Upper lobe of left lung (tissue), 6 donors: ENCODE measurements at places on chromosomes 4 and X. TPM values are rescaled to one million over a fixed set of nuclear protein-coding genes. Genes with fewer than 3 reads are reported as not detected.
A peak's percentile ranks its signal among the peaks of the same experiment; 100 is the strongest.

GYG2 gene
- total RNA-seq = 0.91 TPM

GAGE2A gene
- total RNA-seq = not detected

DNA sequence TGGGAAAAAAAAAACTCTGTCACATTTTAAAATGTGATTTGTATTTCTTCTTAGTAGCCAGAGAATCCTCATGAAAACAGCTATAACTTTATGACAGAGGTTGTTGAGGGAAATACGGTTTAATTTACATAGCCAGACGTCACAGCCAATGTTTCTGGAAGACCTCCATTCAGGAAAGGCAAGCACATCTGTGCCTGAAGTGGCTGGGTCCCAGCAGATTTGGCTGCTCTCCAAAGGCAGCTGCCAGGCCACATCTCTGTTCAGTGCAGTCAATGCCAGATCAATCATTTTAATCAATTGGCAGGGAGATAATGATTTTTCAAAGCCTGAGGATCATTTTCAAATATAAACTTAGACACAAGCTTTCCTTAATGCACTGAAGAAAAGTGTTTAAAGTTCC lies 86.5 kb upstream of the ZIC3 start:
- DNase-seq = no peak

SSX2B gene
- not detected for total RNA-seq

GRCh38 chr4:155687380-155687982 lies 20.8 kb downstream of the GUCY1A1 start:
- no peak for DNase-seq

GRCh38 chr4:72319601-72320021 lies 249.4 kb downstream of the ADAMTS3 start:
- no peak for DNase-seq

- no peak for DNase-seq
These were observed 12.9 kb upstream of the WDR1 start for GRCh38 chr4:10129196-10130177.

- no peak for DNase-seq
These were observed 320.4 kb upstream of the SLC7A11 start for GRCh38 chr4:138562544-138562991.

DNA sequence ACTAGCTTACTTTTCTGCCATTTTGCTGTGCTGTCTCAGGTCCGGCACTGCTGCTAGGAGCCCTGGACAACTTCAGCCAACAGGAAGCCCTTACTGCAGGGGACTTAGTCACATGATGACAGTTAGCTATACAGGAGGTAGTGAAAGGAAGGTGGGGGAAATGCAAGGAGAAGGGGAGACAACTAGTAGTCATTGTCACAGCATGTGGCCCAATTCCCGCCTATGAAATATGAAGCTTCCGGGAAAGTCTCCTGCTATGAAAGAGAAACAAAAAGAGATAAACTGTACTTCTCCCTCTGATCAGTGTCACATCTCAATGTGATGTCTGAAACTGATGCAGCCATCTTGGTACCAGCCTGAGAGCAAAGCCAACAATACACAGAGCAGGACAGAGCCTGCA lies 71.6 kb downstream of the AMELX start:
- no peak for DNase-seq

DNA sequence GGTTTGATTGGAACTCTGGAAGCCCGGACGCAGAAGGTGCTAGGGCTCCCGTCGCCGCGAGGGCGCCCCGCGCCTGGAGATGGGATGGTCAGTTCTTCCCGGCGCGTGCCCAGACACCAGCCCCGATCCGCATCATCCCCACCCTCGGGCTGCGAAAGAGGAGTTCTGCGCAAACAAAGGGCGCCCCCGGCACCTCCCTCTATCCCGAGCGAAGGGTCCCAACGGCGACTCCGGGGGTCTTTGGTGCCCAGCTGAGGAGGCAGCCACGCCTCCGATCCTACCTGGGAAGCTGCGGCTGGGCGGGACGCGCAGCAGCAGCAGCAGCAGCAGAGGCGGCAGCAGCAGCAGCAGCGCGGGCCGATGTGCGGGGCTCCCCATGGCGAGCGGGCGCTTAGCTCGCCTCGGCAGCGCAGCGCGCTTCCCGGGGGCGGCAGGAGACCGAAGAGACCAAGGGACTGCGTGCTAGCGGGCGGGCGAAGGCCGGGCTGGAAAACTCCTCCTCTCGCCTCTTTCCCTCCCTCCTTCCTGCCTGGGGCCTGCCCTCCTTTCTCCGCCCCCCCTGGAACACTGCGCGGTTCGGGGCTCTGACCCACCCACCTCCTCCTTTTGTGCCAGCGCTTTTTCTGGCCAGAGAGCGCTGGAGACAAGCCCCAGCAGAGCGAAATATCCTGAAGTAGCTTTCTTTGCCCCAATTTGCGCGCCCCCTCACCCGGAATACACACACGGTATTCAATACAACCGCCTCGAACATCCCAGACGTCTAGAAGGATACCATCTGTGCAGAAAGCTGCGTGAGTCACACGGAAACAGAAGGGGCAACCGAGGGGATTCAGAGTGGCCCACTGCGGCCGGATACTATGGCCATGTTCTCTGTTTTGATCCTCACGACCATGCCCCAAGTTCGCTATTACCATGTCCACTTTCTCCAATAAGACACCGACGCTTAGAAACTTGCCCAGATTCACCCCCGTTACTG lies at the start of gene SRPX:
Gene SRPX (minus strand): TSS at position 457 of the 976 bp plus-strand sequence. CDS start 79 bp downstream, at position 378.
- DNase-seq = peak; percentile 75

SSX4B gene
- not detected for total RNA-seq

- DNase-seq = no peak
These were observed at the start of gene TEX11 for GRCh38 chrX:70908541-70908940. TEX11 (minus strand) TSS chrX:70908711; CDS start chrX:70907789, 922 bp downstream.

DNA sequence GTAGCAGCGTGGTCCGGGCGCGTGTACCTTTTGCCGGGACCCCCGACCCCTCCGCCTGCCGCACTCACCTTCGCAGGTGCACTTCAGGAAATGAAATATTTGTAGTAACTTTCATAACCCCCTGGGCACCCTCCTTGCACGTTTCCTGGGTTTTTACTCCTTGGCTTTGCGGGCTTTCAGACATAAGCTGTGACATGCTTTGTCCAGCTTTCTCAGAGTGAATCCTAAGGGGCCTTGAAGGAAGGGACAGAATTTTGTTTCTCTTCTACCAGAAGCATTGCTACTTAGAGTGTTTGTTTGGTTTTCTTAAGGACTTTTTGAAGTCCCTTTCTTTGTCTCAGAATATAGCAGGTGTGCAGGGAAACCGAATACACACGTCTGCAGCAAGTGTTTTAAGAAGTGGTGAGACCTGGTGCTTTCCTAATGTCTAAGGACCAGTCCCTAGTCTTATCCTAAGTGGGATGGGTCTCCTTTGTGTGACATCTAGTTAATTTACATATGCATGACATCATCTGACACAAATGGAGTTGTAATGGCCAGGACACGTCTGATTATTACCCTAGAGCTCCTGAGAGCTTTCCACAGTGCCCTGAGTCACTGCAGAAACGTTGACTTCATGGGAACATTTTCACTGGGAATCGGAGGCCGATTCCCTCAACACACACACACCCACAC lies 1.3 kb downstream of the FAM149A start:
- DNase-seq = no peak

PCDH19 gene
- total RNA-seq = 0.27 TPM

HSD17B13 gene
- 0.30 TPM for total RNA-seq

GRCh38 chr4:41602886-41603498 lies 65.0 kb downstream of the LIMCH1 start:
- DNase-seq = no peak

GRCh38 chrX:54786967-54787366 lies 11.1 kb downstream of the ITIH6 start:
- DNase-seq = no peak

DNA sequence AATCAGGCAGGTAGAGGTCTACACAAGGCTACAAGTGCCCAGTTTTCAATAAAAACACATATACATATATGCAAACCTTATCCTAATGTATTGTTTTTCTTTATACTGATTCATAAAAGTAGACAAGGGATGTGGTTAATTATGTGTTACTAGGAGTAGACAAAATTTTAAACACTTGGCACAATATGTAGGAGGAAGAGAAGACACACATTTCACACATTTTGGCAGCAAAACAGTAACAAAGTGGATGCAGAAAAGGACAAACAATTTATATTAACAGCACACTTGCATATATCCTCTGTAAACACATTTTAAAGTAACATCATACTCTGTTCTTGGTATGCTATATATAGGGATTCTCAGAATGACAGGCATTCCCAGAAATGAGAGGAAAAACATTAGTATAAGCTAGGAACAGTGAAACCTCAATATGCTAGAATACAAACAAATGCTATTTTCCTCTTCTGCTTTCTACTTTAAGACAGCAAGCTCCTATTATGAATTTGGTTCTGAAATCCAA lies 63.8 kb downstream of the GPRIN3 start:
- no peak for DNase-seq

GRCh38 chr4:152747444-152747843 lies 32.1 kb downstream of the TIGD4 start:
- no peak for DNase-seq

DNA sequence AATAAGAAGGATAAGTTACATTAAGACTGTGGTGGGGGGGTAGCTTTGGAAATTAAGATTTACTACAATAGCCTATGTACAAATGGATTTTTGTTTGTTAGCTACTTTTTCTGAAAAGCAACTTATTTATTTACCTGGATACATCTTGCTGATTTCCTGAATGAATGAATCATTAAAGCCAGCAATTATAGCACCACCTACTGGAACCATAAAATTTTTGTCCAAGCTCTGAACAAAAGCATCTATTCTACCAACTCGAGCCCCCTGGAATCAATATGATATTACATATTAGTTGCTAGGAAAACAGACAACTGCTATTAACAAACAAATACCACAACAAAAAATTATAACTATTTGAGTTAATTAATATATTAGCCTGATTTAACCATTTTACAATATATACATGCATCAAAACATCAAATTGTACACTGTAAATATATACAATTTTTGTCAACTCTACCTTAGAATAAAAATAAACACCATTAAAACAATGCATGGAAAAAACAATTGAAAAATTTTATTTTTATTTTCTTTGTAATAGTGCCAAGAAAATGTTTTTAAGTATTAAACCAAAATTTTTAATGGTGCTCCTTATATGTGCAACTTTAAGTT lies 15.3 kb downstream of the SEPSECS start:
- DNase-seq = no peak

- DNase-seq = peak; percentile 40
These were observed 5.8 kb downstream of the SRPX2 start for GRCh38 chrX:100649550-100650356.

DNA sequence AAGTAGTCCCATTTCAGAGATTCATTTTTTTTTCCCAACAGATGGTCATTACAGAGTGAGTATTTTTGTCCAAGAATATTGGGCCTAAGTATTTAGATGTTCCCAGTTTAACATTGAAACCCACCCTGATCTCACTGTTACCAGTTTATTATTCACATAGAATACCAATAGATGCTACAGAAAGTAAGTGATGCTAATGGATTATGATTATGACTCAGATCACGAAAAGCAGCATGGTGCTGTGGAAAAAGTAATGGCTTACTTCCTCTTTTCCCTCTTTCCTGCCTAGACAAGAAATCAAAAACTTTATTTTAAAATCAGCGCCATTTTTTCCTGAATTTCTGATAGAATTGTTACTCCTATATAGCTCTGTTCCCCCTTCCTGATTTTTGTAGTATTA lies 51.9 kb downstream of the GSPT2 start:
- DNase-seq = no peak

DNA sequence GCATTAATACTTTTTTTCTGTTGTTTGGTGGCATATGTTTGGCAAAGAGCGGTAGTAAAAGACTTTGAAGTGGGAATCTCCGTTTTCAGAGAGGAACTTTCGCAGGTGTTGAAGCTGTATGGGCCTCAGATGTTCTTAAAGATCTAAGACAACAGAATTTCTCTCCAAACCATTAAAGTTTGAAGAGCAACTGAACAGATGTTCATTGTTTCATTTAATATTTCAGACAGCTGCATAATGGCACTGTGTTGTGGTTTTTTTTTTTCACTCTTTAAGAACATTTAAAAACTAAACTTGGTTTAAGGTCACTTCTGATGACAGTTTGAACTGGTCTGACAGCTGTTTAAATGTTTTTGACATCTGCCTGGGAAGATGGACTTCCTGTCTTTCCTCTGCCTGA lies 882.7 kb upstream of the PCDH10 start:
- DNase-seq = no peak

DNA sequence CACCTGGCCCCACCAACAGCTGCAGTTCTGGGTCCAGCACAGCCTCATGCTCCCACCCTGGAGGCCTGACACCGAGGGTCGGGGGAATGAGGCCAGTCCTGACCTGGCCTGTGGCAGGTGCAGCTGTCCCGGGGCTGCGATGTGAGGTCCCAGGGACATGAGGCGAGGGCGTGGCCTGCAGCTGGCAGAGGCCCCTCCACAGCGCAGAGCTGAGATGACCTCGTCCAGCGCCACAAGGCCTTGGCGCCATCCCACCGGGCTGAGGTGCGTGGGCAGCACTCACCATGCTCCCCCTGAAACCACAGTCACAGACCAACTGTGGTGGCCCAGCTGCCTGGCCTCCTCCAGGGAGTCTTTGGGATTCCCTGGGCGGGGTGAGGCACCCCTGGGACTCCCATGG lies 26.6 kb upstream of the ADRA2C start:
- no peak for DNase-seq
